ENCODE measurements at places on chromosomes 1 and 21.

DNA sequence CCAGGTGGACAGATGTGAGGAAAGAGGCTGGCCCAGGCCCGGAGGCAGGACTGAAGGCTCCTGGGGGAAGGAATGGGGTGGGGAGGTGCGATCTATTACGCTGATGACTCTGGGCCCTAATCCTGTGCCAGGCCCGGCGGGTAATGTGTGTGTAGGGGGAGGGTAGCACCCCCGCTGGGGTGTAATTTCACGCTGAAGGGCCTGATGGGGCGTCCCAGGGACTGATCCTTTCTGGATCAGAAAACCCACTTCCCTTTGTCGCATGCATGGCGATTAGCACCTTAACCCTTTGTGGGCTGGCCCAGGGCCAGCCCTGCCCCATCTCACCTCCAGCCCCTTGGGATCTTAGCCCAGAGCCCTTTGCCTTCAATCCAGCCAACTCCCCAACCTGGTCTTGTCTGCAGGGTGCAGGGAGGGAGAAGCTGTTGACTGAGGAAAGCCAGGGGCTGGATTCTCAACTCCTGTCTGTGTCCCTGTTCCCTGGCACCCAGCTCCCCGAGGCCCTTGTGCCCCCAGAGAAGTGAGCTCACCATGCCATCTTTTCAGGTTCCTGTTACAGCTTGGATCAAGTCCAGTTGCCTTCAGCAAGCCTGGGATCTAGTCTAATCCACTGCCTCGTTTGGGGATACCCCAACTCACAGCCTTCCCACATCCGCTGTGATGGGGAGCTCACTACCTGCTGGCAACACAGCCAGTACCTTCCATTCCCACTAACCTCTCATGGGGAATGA, 26.0 kb downstream of the KNCN start:
- DNase-seq, result no peak

GRCh38 chr1:92858564-92859399, 26.9 kb downstream of the RPL5 start:
- no peak for DNase-seq

DNA sequence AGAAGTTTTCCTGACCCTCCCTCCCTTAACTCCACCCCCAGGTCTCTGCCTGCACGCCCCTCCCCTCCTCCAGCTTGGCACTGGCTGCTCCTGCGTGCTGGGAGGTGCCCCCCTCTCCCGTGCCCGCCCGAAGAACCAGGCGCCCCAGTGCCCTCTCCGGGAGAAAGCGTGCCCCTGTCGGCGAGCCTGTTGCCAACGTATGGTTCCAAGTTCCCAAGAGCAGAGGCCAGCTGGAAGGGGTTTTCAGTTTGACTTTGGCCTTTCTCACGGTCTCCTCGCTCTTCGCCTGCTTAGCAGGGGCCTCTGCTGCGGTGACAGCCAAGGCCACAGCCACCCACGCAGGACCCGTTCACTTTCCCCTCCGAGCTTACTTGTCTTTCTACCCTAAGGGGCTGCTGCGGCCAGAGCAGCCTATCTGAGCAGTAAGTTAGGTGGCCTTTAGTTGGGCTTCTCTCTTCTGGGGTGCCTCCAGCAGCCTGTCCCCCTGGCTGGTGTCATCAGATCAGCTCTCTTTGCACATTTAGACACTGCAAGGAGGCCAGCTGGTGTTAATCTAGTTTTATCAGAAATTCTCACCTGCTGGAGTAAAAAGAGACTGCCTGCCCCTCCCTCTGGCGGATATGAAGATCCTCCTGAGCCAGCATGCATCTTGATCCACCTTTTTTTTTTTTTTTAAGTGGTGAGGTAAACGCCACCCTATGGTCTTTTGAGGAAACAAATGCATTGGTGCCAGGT, 1.5 kb downstream of the STUM start:
- peak; percentile 64 for DNase-seq

DNA sequence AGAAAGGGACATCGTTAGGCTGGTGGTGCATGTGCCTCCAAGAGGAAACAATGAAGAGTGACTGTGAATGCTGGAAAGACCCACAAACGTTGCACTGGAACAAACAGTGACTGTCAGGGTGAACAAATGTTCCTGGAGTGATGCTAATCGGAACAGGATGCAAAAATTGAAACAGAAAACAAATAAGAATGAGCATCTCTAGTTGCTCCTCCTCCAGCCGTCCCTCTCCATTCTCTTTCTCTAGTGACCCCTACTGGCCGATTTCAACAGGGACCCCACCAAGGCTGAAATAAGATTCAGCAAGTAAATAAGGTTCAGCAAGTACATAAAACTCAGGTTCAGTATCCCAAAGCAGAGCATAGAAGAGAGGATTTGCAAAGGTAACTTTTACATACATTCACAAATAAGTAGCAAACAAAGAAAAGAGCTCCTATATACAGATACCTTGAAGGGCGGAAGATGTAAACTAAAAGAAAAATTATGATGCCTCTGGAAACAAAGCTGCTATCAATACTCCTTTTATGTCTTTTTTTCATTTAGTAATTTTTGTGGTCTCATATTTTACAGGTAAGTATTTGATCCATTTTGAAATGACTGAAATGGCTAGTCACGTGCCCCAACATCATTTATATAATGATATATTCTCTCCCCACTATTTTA, 836.1 kb upstream of the ADAMTS5 start:
- DNase-seq, result no peak

- DNase-seq, result no peak
These were observed at the start of gene CD164L2 for GRCh38 chr1:27383039-27383605. TSS of gene CD164L2 (minus strand) at chr1:27383333. CDS start at chr1:27383239, 94 bp downstream.

DNA sequence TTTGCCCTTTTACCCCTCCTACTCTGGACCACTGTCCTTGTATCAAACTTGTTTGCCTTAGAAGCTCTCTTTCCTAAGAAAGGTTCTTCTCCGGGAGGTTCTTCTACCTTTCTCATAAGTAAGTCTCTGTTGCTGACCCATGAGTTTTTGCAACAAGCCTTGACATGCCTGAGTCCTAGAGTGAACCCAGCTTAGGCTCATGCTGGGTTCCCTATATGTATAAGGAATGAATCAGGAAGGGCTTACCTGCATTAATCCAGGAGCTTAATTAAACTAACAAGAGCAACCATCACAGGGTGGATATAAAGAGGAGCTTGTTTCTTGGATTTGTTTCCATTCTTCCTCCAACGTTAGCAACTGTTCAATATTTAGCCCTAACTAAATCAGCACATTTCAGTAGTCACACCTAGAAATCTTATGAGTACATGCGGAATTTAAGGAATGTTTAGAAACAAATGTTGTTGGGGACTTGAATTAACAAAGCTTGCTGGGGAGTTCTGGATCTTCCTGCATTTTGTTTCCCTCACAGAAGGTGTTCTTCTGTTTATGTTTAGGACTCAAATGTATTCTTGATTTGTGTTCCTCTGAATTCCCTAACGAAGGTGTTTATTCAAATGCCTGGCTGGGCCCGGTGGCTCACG, 64.3 kb upstream of the RAB3GAP2 start:
- DNase-seq, result no peak

DNA sequence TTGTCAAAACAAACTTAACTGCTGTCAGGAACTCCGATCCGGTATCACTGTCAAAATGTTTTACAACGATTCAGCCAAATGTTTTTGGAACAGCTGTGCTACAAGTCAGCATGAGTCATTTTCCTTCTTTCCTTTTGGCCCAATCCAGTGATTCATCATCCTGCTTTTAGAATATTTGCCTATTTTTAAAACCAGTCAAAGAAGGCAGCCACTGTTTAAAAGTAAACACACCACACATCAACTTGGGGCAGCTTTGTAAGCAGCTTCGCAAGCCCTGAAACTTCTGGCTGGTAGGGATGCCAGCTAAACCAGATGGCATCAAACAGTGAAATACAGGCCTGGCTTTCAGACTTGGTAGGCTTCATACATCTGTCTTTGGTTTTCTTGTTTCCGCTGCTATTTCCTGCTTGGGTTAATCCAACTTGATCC, 14.9 kb downstream of the MAP3K7CL start:
- DNase-seq, result no peak

GRCh38 chr1:163876546-163876945, 554.8 kb downstream of the NUF2 start:
- DNase-seq, result no peak

GRCh38 chr1:183310753-183311479, 107.3 kb downstream of the NMNAT2 start:
- no peak for DNase-seq

DNA sequence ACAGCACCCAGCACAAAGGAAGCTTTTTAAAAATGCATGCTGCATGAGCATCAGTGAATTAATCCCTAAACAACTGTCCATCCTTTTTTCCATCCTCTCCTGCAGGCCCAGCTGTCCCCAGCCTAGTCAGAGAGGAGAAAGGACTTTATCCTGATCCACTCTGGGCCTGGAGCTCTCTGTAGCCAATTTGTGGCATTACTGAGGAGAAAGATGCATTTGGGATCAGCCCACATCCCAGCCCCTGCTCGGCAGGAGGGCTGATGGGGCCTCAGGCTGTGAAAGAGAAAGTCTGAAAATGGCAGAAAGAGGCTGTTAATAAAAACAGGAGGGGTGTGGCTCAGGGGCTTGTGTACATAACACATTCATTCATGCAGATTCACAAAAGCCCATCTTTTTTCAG, 37.5 kb upstream of the ATP2B4 start:
- DNase-seq, result no peak

DNA sequence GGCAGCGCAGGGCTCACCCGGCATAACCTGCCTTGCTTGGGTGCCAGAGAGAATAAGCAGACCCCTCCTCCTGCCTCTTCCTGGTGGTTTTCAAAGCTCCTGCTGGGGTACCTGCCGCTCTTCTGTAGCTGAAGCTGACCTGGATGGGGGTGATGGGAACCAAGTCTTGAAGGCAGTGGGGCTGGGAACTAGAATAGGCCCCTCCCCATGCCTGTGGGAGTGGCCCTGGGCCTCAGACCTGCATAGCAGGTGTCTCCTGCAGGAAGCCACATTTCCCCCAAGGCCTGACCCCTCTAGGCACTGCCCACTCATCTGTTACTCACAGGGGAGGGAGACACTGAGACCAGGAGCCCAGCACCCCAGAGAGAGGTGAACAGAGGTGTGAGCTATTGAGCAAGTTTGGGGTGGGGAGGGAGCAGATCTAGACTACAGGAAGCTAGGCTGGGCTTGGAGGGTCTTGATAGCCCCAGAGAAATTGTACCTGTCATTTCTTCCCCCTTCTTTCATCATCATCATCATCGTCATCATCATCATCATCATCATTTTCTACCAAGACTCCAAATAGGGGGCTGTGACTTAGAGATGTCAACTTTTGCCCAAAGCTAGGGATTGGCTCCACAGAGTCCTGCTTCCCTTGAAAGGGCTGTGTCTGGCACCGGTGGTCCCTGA, 10.1 kb downstream of the PADI1 start:
- no peak for DNase-seq

- DNase-seq, result no peak
These were observed 4.1 kb downstream of the ATF6 start for GRCh38 chr1:161770250-161770649.

DNA sequence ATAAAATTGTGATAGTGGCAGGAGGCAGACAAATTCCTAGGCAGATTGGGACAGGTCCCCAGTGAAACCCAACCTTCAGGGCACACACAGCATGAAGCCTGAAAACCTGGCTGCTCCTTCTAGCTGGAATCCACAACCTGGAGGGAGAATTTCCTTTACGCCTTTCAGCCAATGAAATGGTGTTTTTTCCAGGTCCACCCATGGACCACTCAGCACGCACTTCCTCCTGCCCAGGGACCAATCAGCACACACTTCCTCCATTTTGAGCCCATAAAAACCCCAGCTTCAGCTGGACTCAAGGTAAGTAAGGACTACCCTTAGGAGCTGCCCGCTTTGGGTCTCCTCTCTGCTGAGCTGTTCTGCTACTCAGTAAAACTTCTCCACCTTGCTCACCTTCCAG, 120.1 kb downstream of the AKT3 start:
- no peak for DNase-seq

GRCh38 chr1:29473161-29473855, 237.0 kb downstream of the PTPRU start:
- DNase-seq, result no peak

GRCh38 chr1:220971221-220971620, 92.0 kb downstream of the HLX start:
- no peak for DNase-seq

GRCh38 chr21:42503711-42504110, 7.7 kb upstream of the RSPH1 start:
- DNase-seq, result no peak

DNA sequence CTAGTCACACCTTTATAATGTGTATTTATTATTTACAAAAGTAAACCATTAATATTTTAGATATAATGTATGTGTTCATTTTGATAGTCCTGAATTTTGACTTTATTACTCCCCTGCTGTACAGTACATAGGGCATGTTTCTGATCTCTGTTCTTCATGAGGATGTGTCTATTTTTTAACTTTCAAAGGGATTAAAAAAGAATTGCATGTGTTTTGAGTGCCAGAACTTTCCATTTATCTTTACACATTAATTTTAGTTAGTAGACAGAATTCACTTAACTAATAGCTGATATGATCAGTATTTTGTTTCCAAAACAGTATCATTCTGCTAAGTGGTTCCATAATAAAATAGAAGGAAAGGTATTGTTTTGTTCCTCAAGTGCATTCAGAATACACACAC, 3.1 kb downstream of the PBX1 start:
- DNase-seq, result no peak

DNA sequence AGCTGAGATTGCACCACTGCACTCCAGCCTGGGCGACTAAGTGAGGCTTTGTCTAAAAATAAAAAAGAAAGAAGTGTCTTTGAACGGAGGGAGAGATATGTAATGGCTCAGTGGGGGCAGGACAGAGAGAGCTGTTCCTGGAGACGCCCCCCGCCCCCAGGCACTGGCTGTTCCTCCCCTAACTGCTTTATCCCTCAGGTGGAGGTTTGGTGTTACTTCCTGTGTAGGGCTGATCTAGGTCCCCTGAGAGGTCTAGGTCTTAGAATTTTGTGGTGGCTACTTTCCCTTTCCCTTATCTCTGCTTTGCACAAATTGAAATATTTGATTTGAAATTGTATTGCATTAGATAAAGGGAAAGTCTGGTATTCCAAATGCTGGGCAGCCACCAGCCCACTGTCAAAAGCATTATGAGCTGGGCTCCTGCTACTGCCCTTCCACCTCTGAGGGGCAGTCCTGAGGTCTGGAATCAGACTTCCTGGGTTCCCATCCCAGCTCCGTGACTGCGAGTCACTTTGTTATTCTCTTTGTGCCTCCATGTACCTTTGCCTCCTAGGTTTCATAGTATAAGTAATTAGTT, 134.8 kb upstream of the KIF26B start:
- no peak for DNase-seq

DNA sequence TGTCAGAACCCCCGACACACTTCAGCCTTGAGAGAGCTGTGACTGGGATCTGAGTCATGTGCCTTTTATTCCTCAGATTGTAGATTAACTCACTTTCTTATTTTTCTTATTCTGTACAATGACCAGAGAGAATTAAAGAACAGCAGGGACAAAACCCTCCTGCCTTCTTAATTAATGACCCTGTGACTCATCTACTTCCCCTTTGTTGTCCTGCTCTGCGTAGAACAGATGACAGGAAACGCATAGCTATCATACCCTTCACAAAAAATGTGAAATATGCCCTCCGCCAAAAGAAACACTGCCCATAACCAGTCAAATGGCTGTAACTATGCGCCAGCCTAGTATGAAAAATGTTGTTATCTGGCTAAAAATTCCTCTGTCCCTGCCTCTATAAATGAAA, 9.1 kb upstream of the PADI2 start:
- peak; percentile 50 for DNase-seq
